Suppressor macrophage treated with lipopolysaccharide for 1 hour (primary cell): ENCODE measurements at places on chromosomes 1 and 21.

GRCh38 chr1:211704543-211704942, 29.1 kb upstream of the NEK2 start:
- no peak for DNase-seq

DNA sequence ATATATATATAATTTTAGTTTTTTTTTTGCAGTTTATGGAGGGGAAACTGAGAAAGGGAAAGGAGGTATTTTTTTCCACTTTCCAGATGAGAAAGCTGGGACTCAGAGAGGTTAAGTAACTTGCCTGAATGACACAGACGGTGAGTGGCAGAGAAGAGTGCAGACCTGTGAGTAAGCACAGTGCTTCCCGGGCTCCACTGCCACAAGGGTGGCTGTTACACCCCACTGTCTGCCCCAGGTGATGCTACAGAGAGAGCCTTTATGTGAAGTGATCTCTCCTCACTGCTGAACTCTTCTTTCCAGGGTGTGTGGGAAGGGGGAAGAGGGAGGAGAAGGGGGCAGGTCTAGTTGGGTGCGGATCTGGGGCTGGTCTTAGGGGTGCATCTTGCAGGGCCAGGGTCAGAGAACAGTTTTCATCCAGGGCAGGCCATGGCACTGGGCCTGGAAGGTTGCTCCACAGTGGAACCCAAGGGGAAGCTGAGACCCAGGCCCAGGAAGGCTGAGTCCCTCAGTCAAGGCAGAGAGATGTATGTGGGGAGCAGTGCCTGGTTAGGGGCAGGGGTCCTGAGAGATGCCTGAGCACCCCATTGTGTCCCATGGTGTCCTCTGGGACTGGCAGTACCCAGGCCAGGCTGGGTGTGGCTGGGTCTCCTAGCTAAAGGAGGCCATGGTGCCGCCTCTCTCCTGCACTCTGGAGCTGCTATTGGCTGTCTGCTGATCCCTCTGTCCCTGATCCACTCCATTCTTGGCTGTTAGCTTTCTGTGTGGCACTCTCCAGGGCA, 357.5 kb downstream of the PTPRU start:
- DNase-seq = no peak

- DNase-seq = no peak
These were observed 134.6 kb downstream of the GLIS1 start for GRCh38 chr1:53604291-53604919.

- DNase-seq = no peak
These were observed 89.0 kb upstream of the HMCN1 start for GRCh38 chr1:185645162-185645640.

- no peak for DNase-seq
These were observed 54.3 kb upstream of the CD1D start for GRCh38 chr1:158126425-158126824.

DNA sequence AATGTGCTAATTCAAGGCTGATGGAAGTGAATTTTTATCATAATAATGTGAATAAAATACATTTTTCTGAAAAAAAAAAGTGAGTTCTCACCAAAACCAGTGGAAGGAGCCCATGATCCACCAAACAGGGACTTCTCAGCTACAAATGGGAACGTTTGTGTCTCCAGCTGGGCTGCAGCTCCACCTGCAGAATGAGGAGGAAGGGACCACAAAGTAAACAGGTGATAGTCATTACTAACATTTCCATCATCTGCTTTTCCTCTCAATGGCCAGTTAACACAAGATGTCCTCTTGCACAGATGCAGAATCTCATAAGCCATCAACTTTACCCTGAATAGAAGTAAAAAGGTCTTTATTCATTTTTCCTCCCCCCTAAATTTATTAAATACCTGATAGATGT, 246.2 kb downstream of the MRPL39 start:
- no peak for DNase-seq

GRCh38 chr21:31176725-31177124, 138.4 kb upstream of the KRTAP19-8 start:
- DNase-seq = peak; percentile 22

GRCh38 chr1:224786533-224787250, 142.8 kb upstream of the DNAH14 start:
- no peak for DNase-seq

DNA sequence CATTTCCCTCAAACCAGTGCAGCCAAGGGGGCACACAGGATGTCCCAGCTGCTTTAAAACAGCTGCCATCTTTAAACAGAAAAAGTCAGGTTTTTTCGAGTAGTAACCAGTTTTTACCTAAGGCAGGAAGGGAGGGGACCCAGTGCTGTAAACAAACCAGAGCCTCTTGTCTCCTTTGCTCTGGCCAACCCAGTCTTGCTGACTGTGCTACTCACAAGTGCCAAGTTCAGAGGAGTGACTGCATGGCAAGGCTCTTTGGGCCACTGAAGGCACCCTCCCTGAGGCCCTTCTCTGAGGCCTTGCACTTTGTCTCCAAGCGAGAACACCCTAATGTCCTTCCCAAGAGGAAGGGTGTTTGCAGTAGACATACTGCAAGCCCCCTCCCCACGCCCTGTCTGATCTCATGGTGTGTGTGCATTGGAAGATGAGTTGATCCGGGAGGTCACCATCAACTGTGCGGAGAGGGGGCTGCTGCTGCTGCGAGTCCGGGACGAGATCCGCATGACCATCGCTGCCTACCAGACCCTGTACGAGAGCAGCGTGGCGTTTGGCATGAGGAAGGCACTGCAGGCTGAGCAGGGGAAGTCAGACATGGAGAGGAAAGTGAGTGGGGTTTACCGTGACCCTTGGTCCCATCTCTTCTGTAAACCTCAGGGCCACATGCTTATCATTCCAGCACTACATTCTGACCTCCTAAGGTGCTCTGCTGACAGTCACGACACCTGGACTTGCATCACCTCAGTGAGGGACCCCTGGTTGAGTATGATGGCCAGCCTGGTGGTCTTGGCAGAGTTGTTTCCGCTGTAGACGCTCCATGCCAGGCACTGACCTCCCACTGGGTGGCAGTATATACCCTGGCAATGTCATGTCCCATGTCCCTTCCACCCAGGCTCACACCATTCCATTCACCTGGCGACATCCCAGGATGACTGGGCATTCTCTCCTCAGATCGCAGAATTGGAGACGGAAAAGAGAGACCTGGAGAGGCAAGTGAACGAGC, 4.7 kb downstream of the DNALI1 start:
- DNase-seq = peak; percentile 30

DNA sequence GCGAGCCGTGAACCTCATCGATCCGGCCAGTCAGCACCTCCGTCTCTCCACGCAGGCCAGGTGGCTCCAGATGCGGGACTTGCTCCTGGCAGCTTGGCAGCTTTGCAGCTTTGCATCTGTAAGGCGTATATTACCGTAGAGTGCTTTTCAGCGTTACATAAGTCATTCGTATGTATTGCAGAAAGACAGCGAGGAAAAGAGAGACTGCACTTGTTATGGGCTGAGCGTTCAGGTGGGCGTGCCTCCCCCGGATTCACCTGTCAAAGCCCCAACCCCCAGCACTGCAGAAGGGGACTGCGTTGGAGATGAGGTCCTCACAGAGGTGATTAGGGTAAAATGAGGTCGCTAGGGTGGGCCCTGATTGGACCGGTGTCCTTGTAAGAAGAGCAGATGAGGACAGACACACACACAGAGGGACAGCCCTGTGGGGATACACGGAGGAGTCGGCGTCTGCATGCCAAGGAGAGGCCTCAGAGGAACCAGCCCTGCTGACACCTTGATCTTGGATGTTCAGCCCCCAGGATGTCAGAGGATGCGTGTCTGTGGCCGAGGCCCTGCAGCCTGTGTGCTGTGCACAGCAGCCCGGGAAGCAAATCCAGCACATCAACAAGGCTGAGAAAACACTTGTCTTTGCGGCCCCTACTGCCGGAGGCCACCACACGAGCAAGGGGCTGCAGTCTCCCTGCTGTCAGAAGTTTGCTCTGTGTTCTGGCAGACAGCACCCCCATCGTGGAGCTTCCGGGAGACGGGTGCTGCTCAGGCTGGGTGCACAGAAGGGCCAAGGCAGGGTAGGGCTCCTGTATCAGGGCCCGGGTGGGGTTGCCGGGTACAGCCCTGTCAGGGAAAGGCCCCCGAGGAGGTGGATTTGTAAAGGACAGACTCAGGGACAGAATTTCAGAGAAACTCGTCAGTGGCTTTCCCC, 10.9 kb upstream of the AGPAT3 start:
- no peak for DNase-seq

GRCh38 chr1:156725683-156726280, 2.5 kb upstream of the METTL25B start:
- DNase-seq = peak; percentile 96

DNA sequence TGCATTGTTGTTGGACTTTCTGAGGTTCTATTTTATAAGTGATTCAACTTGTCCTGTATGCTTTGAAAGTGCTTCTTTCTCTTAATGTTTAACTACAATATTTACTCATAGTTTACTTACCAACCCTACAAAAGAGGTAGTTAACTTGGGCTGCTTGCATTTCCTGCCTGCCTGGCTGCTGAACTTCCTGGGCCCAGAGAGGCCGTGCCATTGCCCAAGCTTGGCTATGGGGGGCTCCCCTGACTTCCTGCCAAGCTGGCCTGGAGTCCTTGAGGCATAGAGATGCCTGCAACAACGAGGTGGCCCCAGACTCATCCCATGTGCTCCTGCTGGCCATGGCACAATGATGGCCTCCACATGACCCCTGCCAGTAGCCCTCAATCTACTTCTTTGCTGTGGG, 361.6 kb upstream of the PLD5 start:
- DNase-seq = no peak

DNA sequence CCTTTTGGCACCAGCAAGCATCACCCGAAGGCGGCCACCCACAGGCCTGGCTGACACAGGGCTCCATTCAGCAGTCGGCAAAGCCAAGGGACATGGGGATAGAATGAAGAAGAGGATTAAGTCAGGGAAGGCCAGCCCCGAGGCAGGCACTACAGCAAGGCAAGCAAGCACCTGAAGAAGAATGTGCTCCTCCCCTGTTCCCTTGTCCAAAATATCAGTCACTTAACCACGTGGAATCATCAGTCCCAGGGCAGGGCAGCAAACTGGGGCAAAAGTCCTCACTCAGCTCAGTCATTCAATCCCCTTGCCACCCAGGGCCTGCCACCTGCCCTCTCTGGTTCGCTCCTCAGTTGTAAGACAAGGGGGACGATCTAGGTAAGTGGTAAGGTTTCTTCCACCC, 9.3 kb downstream of the KANK4 start:
- DNase-seq = no peak

- peak; percentile 37 for DNase-seq
These were observed 2.7 kb downstream of the LCE1F start for GRCh38 chr1:152777510-152778137.

- DNase-seq = no peak
These were observed 44.3 kb upstream of the LRRC7 start for GRCh38 chr1:69523461-69523860.

DNA sequence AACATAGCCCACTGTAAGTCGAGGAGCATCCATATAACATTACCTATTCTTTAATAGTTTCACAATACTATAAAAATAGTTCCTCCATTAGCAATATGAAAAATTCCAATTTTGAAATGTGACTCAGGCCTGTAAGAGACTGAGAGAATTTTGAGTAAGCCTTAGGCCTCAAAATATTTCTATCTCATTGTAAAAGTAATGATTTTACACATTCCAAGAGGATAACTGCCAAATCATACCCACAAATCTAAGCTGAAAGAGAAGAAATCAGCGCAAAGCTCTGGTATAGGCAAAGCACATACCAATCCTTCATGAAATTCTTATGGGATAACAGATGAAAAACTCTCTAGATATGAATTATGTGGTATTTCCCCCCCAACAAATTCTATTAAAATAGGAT, 144.1 kb downstream of the CDC42BPA start:
- no peak for DNase-seq

DNA sequence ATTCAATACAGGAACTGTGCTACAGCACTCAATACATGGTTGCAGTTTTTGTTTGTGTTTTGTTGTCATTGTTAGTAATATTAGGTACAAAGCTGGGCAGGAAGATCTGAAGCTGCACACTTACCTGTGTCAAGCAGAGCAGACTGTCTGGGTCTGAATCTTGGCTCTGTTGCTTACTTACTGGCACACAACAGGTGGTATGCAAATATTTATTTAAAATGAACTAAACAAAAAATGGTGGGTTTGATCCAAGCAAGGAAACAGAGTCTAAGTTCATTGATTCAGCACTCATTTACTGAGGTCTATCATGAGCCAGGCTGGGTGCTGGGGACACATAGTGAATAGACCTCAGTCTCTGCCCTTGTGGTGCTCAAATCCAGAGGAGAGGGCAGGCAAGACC, 230.4 kb downstream of the OMA1 start:
- DNase-seq = no peak

DNA sequence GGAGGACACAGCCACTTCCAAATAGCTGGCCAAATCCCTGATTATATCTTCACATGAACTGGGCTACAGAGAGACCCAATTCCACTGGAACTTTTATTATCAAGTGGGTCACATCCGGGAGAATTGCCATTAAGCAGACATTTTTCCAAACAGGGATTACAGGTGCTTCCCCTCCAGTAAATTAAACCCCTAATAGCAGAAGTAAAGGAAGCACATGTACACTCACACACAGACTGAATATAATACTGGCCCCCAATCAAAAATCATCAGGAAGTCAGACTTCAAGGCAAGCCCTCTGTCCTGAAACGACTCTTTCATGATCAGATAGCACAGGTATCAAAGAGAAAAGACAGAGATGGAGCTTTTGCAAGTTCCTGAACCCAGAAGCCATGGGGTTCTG, 118.6 kb upstream of the PPP2R5A start:
- no peak for DNase-seq

DNA sequence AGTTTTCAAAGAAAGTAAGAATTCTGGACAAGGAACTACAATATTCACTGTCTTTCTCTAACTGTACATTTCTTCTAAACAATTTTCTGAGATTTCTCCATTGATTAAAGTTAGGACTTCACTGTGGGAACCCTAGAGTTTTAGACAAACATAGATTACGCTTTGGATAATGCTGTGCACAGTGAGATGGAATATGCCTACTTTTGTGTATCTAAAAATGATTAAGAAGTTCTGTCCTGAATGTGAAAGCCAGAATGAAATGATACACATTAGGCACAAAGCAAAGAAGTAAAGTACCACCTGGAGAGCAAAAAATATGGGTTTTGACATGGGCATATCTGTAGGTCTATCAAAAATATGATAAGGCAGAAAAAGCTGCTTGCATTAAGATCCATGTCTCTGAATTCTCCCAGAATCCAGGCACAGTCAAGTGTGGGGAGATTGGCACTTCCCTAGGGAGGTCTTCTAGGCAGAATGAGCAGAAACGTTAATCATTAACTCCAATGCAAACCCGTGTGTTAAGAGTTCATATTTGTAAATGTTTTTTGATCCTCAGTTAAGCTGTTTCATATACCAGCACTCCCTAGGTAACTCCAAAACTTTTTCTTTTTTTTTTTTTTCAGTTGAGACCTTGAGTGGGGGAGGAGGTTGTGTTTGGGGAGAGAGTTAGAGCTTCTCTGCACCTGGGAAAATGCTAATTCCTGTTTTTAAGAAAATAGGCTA, 467.1 kb downstream of the LMO4 start:
- DNase-seq = no peak
